ENCODE measurements at places on chromosomes 7 and 10. TPM values are rescaled to one million over a fixed set of nuclear protein-coding genes. Genes with fewer than 3 reads are reported as not detected.
A peak's percentile ranks its signal among the peaks of the same experiment; 100 is the strongest.

Gene VPS37D
- 2.1 TPM for polyA plus RNA-seq

DNA sequence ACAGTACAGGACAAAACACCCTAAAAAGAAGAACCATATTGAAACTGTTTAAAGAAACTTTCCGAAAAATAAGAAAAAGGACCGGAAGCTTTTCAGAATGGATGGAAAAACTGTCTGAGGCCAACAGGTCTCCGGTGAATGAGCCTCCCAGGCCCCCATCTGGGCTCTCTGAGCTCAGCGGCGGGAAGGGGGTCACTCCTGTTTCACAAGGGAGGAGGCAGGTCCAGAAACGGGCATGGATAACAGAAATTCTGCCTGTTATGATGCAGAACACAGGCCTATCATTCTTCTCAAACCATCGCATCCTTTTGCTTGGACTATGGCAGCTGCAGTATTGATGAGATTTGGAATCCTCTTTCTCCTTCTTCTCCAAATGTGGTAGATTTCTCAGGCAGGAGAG lies 58.9 kb upstream of the SHH start:
- no peak for DNase-seq

DNA sequence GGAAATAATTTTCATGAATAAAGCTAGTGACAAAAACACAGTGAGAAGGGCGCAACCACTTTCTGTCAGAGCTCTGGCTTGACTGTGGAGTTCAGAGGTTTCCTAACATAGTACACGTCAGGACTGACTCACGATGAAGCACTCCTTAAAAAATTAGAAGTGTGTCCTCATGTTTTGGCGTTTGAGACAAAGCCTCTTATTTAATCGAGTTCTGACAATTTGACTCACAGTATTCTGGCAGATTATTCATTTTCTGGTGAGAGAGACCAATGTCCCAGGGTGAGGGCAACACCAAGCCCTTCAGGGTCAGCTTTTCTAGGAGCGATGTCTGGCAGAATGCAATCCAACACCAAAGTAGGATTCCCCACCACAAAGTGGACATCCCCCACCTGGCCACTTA lies 108.7 kb downstream of the DIP2C start:
- peak; percentile 48 for DNase-seq

Gene INHBA
- polyA plus RNA-seq = 7.9 TPM

- no peak for DNase-seq
Observed at GRCh38 chr10:1280466-1281404, 224.6 kb downstream of the WDR37 start.

Gene NCAPG2
- polyA plus RNA-seq = 16.2 TPM

- no peak for DNase-seq
Observed at GRCh38 chr7:47610506-47611044, 28.7 kb upstream of the TNS3 start.

DNA sequence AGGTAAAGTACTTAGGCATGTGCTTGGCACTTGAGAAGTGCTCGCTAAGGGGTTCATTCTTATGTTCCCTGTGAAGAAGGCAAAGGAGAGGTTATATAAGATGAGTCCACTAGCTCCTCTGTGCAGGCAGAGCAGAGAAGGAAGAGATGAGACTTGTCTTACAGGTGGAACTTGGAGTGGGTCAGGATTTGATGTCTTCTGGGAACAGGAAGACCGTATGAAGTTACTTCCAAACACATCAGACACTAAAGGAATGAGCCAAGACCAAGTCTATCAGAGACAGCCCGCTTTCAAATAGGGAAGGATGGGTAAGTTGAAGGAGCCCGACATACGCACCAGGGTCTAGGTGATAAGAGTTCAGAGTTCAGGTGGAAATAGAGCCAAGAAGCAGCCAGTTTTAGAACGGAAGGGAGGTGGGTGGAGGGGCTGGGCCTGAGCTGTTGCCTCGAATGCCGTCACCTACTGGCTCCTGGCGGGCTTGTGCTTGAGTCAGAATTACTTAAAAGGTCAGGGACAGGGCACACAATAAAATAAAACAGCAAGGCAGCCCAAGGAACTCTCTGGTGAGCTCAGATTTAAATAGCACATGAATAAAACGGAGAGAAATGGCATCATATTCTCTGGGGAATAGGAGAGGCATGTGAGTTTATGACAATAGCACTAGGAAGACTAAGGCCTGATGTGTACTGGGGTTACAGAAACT lies 56.1 kb upstream of the GRB10 start:
- no peak for DNase-seq

Measured in muscle of back (tissue), 13 donors.